ENCODE measurements at places on chromosomes 2 and 18.

DNA sequence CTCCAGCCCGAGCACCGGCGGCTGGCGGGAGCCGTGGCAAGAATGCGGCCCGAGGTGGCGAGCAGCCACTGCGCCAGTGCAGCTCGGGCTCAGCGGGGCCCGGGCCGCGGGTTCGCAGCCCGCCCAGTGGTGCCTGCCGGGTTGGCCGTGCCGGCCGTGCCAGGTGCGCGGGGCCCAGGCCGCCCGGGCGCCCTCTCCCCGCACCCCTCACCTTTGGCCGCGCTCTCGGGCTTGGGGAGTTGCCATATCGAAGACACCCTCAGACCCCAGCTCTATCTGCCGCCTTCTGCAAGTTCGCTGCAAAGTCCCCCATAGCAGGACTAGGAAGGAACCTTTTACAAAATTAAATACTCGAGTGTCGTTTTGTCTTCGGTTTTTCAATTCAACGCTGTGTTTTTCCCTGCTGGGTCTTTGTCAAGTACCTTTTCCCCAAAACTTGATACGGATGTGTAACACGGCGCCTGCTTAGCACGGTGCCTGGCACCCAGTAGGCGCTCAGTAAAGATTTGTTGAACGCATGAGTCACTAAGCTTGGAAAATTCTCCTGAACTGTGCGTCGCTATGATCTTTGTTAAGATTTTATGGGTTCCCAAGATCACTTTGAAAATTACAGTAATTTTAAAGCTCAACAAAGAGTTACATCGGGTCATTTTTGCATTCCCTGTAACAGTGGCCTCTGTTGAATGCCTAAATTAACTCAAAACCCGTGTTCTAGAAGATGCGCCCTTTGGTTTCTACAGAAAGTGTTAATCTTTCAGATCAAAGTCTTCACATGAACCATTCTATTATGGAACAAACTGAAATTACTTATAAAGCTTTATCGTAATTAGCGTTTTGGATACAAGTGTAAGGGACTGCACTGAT is 750 bp downstream of the STRADB start:
- no peak for DNase-seq

- DNase-seq: no peak
These were observed 244.5 kb downstream of the TXNL1 start for GRCh38 chr18:56393870-56394269.

DNA sequence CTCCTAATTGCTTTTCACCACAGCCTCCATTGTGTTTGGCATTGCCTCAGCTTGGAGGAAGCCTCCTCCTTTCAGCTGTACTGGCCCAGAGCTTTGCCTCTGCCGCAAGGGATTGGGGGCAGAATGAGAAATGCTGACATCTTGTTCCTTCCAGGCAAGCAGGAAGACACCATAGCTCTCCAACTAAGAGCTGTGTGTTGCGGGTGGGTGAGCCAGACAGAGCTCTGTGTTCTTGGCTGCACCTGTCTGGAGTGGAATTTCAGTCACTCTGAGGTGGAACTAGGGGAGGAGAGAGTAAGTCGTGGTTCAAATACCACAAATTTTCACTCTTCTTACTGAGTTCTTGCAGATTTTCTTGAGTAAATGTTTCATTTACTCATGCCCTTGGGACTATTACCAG is 36.6 kb upstream of the KCNF1 start:
- DNase-seq: no peak

DNA sequence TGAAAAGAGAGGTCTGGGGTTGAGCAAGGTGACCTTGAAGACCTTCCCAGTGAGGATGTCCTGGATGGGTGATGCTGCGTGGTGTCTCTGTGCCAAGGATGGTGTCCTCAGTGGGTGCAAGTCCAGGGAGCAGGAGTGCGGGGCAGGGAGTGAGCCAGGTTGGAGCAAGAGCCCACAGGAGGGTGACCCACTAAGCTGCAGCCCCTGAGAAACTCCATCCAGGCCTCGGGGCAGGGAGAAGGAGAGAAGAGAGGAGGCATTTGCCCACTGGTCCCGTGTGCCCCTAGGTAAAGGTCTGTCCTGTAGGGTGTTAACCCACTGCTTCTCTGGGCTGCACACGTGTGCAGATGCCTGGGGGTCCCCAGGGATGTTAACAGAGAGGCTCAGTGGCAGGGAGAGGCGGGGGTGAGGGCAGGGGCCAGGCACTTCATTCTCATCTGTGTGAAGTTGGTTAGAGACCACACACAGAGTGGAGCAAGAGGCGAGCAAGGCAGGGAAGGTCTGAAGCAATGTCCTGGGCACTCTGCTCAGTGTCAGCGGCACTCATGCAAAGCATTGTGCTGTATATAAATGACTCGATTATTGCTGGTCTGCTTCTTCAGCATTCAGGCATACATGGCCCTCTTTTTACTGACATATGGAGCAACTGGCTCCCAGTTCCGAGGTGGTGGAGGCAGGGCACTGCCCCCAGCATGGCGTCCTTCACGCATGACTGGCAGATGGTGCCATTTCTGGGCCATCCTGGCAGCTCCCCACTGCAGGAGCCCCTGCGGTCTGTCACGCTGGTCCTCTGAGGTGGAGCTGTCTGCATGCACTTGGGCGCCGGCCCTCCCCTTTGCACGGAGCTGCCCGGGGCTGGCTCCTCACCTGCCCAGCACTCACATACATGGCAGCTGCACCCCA is 117.2 kb upstream of the HS6ST1 start:
- DNase-seq: no peak

DNA sequence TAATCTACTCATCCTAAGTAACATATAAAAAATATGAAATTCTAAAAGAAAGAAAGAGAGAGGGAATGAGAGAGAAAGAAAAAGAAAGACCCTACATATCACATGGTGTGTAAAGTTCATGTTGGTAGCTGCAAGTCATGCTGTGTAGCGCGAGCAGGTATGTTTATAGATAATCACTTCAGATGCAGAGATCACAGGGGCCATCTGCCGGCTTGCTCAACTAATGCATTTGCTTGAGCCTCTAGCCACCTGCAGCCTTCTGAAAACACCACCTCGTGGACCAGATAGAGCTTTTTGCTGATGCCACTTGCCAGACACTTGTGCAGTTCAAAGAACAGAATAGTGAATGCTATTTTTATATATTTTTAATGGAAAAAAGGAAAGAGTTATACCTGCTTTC is 37.6 kb downstream of the CDH7 start:
- DNase-seq: no peak

DNA sequence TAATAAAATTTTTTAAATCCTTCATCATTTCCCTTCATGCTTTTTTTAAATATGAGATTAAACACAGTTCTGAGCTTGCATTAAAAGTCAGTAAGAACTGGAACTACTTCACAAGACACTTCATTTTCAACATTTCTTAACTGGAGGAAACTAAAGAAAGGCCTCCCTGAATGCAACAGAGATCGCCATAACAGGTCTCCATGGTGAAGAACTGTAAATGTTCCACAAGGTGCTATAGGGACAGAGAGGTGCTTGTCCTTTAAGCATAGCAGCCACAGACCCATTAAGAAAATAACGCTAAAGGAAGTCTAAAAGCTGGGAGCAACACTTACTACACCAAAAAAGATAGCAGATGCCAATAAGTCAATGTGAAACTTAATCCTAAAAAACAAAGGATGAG is 8.5 kb downstream of the STAM2 start:
- DNase-seq: no peak

GRCh38 chr2:235668782-235669181 is 174.9 kb downstream of the AGAP1 start:
- DNase-seq: no peak

DNA sequence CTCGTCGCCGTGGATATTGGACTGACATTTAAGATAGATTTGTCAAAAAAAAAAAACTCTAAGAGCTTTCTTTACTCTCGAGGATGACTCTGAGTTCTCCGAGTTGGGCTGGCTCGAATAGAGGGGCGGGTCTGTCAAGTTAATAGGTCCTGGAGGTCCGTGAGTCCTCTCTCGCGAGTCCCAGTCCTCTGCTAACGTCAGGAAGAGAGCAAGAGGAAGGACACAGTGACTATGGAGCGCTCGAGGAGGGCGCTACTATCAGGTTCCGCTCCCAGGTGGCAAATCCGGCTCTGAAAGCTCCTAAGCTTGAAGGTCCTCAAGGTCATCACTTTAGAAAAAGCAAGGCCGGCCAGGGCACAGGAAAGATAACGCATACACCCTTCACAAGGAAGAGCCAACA is 404 bp upstream of the AKAIN1 start:
- DNase-seq: no peak

DNA sequence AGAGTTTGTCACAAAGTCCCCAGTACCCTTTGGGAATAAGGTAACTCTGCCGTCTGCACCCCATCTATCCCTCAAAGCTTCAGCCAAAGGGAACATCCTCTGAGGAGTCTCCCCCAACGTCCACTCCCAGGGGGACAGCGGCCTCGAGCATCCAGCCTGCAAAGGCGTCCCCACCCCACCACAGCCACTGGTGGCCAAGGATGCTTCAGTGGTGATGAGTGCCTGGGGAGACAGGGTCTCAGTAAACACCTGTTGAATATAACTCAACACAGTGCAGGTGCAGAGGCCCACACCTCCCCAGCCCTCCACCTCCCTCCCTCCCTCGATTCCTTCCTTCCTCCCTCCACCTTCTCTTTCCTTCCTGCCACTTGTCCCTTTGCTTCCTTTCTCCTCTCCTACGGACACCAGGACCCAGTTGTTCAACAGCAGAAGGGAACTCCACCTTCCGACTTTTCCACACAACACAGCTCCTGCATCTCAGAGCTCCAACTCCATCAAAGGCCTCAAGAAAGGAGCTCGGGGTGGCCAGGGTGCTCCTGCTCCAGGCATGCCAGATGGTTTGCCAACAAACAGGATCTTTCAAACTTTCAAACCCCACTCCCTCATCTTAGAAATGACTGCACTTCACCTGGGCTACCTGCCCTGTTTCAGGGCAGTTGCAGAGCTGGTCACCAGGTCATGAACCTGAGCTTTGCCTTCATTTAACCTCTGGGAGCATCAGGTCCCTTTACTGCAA is 87.8 kb upstream of the SNTG2 start:
- no peak for DNase-seq

GRCh38 chr18:28110924-28111323 is 66.0 kb downstream of the CDH2 start:
- no peak for DNase-seq

DNA sequence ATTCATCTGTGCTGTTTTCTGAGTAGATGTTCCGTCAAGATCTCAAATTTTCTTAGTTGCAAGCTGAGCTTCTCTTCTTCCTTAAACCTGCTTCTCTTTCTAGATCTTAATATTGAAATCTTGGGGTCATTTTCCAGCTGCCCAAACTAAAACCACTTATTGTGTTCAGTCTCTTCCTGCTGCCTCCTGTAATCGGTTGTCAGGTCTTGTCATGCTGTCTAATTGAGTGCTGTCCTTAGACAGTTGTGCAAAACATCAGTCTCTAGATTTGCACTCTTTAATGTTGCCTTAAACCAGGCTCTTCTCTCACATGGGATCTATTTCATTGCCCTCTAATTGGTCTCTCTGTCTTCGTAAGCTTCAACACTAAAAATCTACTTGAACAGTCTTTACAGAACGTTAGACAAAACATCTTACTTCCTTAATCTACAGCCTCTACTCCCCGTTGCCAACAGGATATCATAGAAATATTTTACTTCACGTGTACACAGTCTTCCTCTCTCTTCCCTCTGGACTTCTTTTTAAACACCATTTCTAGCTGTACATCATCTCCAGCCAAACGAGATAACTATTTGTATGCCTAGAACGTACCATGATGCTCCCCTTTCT is 34.9 kb downstream of the GPD2 start:
- no peak for DNase-seq

DNA sequence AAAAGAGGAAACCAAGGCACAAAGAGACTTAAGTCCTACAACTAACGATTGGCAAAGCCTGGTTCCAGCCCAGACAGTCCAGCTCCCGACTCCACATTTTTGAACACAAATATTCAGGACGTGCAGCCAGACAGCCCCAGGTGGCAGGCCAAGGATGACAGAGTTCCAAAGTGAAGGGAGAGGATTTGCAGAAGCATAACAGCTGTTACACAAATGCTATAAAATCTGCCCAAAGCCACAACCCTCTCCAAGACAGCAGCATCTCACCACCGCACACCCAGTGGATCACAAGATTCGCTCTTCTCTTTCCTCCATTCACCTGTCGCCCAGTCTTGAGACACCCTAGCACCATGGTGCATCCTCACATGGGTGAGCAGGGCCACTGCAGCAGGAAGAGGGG is 227.1 kb upstream of the ID2 start:
- no peak for DNase-seq

- DNase-seq: no peak
These were observed 137.0 kb upstream of the XPO1 start for GRCh38 chr2:61675204-61675603.

- peak; percentile 97 for DNase-seq
These were observed at the start of gene UBXN4 for GRCh38 chr2:135741395-135742324. UBXN4 (plus strand) TSS chr2:135741855; CDS start chr2:135741930, 75 bp downstream.

- DNase-seq: no peak
These were observed 109.6 kb downstream of the COLEC12 start for GRCh38 chr18:390741-391478.

DNA sequence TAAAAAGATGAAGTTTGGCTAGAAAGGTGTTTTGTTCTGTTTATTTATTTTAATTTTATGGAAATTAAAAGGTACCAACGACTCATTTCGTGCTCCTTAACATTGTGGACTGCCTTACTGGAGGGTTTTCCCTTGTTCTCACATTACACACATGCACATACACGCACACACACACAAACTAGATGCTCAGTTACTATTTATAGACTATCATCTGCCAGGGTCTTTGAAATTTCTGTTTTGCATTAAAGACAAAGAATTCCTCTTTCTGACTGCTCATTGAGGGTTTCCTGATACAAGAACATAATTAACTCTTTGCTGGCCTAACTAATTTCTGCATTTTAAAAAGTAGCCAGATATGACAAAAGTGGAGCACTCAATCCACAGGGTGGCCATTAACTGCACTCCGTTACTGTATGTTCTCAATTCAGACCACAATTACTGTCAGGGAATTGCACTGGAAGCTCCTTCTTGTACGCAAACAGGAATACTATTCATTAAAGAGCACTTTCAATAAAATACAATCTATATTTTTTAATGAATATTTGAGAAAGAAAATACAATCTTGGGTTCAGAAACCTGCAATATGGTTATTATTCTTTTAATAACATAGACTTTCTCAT is 366.9 kb upstream of the GALNT5 start:
- DNase-seq: no peak

DNA sequence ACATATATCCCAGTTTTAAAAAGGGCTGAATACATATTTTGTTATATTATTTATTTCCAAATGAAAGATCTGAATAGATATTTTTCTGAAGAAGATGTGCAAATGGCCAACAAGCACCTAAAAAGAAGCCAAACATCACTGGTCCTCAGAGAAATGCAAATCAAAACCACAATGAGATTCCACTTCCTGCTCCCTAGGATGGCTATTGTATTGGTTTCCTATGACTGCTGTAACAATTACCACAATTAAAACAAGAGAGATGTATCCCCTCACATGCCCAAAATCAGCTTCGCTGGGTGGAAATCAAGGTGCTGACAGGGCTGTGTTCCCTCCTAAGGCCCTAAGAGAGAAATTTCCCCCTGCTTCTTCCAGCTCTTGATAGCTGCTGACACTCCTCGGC is 23.2 kb downstream of the ABCB11 start:
- DNase-seq: no peak

- DNase-seq: no peak
These were observed 655.9 kb downstream of the DCC start for GRCh38 chr18:52995875-52996274.

All from amniotic stem cell (primary cell).